ENCODE measurements at places on chromosomes 16 and 17.

- no peak for DNase-seq
Measured at GRCh38 chr16:23495671-23496070, 14.6 kb downstream of the GGA2 start.

DNA sequence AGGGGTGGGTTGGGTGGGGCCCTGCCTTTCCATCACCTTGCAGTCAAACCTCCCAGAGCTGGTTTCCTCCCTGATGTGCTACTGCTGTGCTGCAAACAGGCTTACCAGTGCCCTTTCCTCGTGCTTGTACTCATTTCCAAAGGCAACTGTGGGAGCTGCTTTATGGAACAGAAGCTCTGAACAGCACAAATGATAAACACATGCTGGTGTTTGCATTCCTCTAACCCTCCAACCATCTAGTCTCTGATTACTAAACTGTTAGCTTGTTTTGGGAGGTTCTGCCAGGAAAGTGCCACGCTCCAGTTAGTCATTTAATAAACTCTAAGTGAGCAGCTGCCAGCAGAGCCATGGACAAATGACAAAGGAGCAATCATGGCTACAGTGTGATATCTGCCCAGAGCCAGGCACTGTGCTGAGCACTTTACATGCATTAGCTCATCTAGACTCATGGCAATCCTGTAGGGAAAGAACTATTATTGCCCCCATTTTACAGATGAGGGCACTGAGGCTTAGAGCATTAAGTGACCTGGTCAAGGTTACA lies 110.4 kb downstream of the VAT1L start:
- DNase-seq = no peak

- no peak for DNase-seq
Measured at GRCh38 chr16:30846649-30847402, 47.1 kb downstream of the BCL7C start.

DNA sequence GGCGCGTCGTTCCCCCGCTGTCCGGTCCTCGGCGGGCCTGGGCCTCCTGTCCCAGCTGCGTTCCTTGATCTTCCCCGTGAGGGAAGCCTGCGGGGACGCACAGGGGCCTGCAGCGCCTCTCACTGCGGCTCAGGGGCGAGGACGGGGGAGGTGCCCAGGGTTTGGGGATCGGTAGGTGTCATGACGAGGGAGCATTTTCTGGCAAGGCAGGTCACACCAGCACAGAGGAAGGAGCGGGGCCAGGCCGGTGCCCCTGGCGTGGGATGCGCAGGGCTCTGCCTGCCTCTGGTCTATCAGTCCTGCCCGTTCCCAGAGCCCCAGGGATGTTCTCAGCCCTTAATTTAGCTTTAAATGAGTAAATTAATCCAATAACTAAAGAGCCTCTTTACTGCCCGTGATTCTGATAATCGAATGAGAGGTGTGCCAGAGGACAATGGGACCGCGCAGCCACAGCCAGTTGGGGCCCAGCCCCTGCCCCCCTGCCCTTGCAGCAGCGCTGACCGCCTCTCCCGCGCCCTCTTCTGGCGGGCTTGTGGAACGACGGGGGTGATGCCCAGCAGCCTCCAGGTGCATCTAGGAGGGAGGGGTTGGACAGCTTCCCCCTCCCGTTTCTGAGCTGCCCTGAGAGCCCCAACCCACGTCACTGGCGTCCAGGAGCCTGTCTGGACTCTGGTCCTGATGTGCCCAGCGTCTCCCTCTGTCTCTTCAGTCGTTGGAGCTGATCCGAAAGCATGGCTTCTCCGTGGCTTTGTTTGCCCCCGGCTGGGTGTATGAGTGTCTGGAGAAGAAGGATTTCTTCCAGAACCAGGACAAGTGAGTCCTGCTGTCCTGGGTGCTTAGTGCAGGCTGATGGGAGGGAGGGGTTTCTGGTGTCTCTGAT lies 7.9 kb downstream of the ENGASE start:
- peak; percentile 31 for DNase-seq

- no peak for DNase-seq
Measured at GRCh38 chr17:82949361-82949760, 109.5 kb upstream of the ZNF750 start.

DNA sequence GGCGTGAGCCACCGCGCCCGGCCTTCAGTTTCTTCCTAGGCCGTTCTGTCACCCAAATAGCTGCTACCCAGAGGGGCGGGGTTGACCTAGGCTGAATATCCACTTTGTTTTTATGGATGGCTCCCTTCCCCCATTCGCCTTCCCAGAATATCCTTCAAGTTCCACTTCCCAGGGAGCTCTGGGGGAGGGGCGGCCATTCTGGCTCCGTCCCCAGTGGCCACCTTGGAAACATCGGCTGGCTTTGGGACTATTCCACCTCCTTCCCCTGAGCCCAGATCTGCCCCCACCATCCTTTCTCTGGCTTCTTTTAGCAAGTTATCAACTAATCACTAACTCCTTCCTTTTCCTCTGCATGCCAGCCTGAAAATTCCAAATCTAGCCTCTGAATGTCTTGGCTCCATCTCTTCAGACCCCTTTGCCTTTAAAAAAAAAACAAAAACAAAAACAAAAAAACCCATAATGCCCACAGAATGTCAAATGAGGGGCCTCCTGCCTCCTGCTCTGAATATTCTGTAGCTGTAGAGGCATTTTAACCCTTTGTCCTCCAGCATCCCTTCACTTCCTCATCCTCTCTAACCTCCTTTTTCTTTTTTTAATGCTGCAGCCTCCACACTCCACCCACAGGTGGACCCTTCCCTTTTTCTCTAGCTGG lies 6.4 kb downstream of the ATP1B2 start:
- DNase-seq = no peak

DNA sequence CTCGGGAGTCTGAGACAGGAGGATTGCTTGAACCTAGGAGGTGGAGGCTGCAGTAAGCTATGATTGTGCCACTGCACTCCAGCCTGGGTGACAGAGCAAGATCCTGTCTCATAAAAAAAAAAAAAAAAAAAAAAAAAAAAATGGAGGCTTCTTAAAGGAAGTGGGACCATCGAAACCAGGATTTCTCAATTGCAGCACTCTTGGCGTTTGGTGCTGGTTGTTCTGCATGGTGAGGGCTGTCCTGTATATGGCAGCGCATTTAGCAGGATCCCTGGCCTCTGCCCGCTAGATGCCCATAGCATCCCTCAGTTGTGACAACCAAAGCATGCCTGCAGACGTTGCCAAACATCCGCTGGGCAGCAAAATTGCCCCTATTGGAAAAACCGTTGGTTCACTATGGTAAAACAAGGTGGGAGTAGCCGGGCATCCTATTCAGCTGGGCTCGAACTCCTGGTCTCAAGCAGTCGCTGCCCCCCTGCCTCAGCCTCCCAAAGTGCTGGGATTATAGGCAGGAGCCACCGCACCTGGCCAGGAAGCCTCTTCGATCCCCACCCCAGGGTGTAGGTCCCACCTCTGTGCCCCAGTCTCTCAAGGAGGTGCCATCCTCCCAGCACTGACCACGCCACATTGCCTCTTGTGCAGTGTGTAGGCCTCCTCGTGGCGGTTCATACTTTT lies 6.5 kb upstream of the NPIPB7 start:
- DNase-seq = no peak

DNA sequence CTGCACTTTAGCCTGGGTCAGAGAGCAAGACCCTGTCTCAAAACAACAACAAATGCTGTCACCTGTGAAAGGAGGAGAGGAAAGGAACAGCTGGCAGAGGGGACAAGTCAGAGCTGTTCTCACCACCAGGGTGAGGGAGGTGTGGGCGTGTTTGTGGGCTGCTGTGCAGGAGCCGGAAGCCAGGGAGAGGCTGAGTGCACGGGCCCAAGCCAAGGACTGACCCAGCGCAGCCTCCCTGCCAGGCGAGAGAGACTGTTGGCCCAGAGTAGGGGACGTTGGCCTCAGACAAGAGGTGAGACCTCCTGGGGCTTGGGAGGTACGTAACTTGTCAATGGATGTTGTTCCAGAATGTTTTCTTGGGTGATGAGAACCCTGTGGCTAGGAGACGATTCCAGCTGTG lies 10.7 kb downstream of the SPNS2 start:
- no peak for DNase-seq

- no peak for DNase-seq
Measured at GRCh38 chr17:76248013-76248782, 7.9 kb upstream of the RNF157 start.

DNA sequence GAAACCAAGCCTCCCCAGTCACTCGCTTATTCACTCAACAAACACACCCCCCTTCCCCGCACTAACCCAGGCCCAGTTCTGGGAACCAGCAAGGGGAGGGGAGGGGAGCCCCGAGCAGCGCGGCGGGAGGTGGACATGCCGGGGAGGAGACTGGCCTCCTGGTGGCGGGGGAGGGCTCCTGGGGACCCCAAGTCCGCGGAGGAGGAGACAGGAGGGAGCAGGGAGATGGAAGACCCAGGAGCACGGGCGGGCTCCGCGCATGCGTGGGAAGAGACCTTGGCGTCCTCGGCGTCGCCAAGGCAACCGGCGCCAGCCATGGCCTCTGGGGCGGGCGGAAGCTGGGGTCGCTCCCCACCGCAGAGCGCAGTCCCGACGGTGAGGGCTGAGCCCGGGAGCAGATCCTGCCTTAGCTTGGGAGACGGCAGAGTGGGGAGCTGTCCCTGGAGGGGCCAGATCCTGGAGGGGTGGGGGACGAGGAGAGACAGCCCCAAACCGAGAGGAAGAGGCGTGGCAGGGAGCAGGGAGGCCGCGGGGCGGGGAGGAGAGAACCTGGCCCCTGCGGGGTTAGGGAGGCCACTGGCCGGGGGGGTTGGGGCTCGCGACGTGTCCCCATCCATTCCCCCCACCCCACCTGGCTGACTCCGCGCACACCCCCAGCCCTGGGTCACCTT lies at the start of gene PRR29:
Gene PRR29, plus strand, starts transcription at position 302 of the 671 bp plus-strand sequence. Its CDS starts 14 bp downstream, at position 316.
- DNase-seq = peak; percentile 53

- DNase-seq = no peak
Measured at GRCh38 chr17:21286066-21286770, 1.7 kb downstream of the MAP2K3 start.

GRCh38 chr16:82886146-82886545 lies 259.4 kb downstream of the CDH13 start:
- DNase-seq = no peak

GRCh38 chr17:62805234-62805633 lies 2.9 kb downstream of the MARCHF10 start:
- no peak for DNase-seq

- no peak for DNase-seq
Measured at GRCh38 chr16:76946879-76947278, 244.1 kb upstream of the MON1B start.

DNA sequence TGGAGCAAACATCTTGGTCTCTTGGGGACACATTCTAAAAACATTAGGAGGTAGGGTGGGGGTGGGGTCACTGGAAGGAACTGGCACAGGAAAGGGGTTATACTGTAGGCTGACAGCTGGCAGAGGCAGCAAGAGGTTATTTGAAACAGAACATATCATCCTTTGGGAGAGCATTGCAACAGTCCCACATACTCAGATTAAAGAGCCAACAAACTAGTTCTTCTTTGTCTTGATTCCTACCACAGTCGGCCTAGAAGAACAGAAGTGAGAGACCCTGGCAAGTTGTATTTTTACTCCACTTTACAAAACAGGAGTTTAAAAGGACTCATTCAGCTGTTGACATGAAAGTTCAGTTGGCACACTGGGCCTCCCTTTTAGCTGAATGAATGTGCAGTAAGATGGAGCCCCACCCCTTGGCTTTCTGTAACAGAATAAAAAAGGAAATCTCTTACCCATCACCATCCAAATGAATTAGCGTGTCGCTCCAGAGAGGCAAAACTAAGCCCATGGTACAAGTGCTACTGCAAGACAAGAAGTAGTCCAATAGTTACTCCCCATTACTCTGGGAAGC lies 54.6 kb upstream of the CORO6 start:
- no peak for DNase-seq

GRCh38 chr17:12362853-12363455 lies 302.7 kb upstream of the MYOCD start:
- no peak for DNase-seq
